ENCODE measurements at places on chromosomes 7 and 10. TPM values are rescaled to one million over a fixed set of nuclear protein-coding genes. Genes with fewer than 3 reads are reported as not detected.
A peak's percentile ranks its signal among the peaks of the same experiment; 100 is the strongest.

Gene HYAL4
- total RNA-seq = not detected

Gene ANLN
- total RNA-seq = 1.9 TPM

Gene PRLHR
- total RNA-seq = not detected

Gene ZKSCAN5
- 8.9 TPM for total RNA-seq

GRCh38 chr10:35641676-35642034, 441 bp downstream of the FZD8 start:
- no peak for DNase-seq
- no peaks in the 10 kb centered on the region for H3K36me3 ChIP-seq
- H3K27ac ChIP-seq = peak overlapping the region; percentile 66

DNA sequence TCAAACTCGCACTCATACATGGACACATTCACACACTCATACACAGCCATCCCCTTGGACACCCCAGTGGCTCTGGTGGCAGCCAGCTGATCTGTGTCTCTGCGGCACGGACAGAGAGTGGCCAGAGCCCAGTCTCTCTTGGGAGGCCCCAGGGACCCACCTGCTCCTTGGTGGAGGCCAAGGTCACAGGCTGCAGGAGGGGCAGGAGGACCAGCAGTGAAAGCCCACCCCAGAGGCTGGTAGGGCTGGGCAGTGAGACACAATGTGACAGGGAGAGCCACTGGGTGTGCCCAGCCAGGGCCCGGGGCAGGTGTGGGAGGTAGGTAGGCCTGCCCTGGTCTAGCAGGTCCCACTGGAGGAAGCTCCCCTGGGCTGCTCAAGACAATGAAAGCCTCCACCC, 18.5 kb downstream of the SHH start:
- H3K4me3 ChIP-seq = no peak overlapping the region
- H3K27me3 ChIP-seq = no peaks in the 10 kb centered on the region
- no peak for DNase-seq
- no peaks in the 10 kb centered on the region for H3K36me3 ChIP-seq
- no peaks in the 10 kb centered on the region for H3K4me1 ChIP-seq

GRCh38 chr7:46319841-46320240, 398.8 kb upstream of the IGFBP3 start:
- H3K4me3 ChIP-seq = no peak overlapping the region
- H3K27me3 ChIP-seq = no peaks in the 10 kb centered on the region
- H3K27ac ChIP-seq = no peak overlapping the region
- no peak for DNase-seq
- peaks cover 2% of the 10 kb centered on the region for H3K36me3 ChIP-seq

GRCh38 chr10:14253079-14253478, 77.6 kb downstream of the FRMD4A start:
- no peaks in the 10 kb centered on the region for H3K27me3 ChIP-seq
- H3K27ac ChIP-seq = no peak overlapping the region
- no peak for DNase-seq
- H3K4me1 ChIP-seq = no peaks in the 10 kb centered on the region
- H3K4me3 ChIP-seq = no peak overlapping the region
- H3K36me3 ChIP-seq = no peaks in the 10 kb centered on the region

- H3K36me3 ChIP-seq = no peaks in the 10 kb centered on the region
- peak; percentile 76 for DNase-seq
- no peaks in the 10 kb centered on the region for H3K27me3 ChIP-seq
- H3K4me3 ChIP-seq = no peak overlapping the region
These were observed 3.2 kb upstream of the MRPS24 start for GRCh38 chr7:43872406-43873110.

- peak overlapping the region; percentile 55 for H3K4me3 ChIP-seq
- H3K4me1 ChIP-seq = no peaks in the 10 kb centered on the region
- no peak overlapping the region for H3K27ac ChIP-seq
- DNase-seq = no peak
- H3K36me3 ChIP-seq = no peaks in the 10 kb centered on the region
- H3K27me3 ChIP-seq = no peaks in the 10 kb centered on the region
These were observed 922 bp downstream of the PPA1 start for GRCh38 chr10:70232155-70232858.

DNA sequence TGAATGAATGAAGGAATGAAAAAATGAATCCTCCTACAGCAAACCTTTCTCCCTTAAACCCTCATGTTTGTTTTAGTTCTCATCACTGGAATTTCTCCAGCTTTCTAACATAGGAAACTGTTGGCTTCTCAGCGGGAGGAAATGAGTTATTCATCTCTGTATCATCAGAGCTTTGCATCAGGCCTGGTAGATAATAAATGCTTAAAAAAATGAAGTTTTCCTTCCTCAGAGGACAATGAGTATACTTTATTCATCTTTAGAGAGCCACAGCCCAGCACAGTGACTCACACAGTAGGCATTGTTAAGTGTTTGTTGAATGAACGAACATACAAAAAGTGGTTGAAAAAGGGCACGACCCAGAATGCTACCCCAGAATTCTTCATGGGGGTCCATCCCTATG, 62.6 kb downstream of the COL13A1 start:
- H3K4me3 ChIP-seq = no peak overlapping the region
- no peak overlapping the region for H3K27ac ChIP-seq
- no peaks in the 10 kb centered on the region for H3K27me3 ChIP-seq
- no peaks in the 10 kb centered on the region for H3K4me1 ChIP-seq
- H3K36me3 ChIP-seq = no peaks in the 10 kb centered on the region

All from aorta (tissue), 5 donors.